ENCODE measurements at places on chromosomes 6 and 20. TPM values are rescaled to one million over a fixed set of nuclear protein-coding genes. Genes with fewer than 3 reads are reported as not detected.

ZC3H12D gene
- total RNA-seq, result 0.95 TPM

DNA sequence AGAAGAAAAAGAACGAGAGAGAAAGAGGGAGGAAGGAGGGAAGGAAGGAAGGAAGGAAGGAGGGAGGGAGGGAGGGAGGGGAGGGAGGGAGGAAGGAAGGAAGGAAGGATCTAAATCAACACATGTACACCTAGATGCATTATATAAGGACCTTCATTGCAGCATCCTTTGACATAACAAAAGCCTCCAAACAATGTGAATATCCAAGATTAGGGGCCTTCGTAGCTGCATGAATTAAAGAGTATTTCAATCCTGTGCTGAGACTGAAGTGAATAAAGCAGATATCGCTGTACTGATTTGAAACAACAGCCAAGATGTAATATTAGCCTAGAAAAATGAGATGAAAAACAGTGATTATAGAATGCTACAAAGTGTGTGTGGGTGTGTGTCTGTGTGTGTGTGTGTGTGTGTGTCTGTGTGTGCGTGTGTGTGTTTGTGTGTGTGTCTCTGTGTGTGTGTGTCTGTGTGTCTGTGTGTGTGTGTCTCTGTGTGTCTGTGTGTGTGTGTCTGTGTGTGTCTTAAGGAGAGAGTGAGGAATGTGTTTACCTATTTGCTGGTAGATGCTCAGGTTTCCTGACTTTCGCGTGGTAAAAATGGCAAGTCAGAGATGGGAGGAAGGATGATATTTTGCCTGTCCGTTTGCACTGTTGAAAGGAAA, 129.0 kb upstream of the PTPN1 start:
- no peak for DNase-seq

DNA sequence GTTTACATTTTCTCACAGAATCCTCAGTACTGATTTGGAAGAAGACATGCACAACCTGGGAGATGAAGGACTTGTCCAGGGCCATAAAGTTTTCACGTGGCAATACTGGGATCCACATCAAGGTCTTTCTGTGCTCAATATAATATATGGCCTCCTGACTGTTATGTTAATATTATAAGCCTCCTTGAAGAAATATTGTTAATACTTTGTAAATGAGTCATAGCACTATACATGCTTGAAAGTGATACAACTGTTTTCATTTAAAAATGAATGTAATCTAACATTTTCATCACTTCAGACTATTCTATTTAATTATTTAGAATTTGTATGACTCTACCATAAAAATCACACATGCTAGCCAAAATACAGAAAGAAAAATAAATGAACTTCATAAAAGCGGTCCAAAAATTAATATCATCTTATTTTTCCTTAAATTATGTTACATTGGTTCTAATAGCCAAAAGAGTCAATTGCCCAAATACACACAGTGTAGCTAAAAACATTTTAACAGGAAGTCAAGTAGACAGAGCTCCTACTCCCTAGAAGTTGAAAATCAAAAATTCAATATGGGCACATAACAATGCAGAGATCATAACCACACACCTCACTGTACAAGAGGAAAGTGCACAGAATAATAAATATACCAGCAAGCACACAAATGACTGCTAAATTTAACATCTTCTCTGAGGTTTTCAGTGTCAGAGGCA, 188.0 kb upstream of the HDDC2 start:
- no peak for DNase-seq

DNA sequence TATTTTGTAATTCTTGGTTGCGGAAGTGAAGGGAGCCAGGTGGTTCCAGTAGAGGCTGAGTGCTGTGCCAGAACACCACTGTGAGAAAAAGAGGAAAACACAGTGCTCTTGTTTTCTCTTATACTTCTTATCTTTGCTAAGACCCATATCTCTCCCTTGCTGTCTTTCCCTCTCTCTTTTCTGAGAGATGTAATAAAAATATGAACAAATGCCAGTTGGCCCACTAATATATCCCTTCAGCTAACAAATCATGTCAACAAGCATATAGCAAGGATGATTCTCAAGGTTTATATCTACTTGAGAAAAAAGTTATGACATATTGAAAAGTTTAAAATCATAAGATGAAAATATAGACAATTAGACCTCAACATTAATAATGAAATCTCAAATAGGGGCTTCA, 758.3 kb downstream of the HDGFL1 start:
- DNase-seq, result no peak

- no peak for DNase-seq
Observed at GRCh38 chr20:8305449-8305978, 173.4 kb downstream of the PLCB1 start.

GRCh38 chr6:89361171-89361570, 8.6 kb upstream of the UBE2J1 start:
- DNase-seq, result no peak

SEMG1 gene
- not detected for total RNA-seq

- DNase-seq, result no peak
Observed at GRCh38 chr6:7996538-7997111, 67.6 kb downstream of the BLOC1S5 start.

ATXN1 gene
- total RNA-seq, result 27.1 TPM

DNA sequence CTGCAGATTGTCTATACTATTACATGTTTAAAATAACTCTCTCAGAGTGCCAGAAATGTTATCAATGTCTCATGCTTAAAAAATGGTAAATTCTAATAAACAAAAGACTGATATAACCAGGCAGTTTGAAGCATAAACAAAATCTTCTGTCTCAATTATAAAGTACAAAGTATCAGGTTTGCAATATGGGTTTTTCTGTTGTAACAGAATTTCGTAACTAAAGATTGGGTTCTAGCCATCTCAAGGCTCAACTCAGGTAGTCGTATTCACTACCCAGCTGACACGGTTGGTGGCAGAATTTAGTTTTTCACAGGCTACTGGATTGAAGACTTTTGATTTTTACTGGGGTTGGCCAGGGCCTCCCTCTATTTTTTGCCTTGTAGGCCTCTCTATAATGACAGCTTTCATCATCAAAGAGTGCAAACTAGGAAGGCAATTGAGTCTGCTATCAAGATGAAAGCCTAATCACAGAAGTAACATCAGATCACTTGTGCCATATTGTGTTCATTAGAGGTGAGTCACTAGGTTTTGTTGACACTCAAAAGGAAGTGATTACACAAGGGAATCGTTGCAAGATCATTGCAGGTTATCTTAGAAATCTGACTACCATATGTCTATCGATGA, 3.6 kb downstream of the CYP39A1 start:
- DNase-seq, result no peak

- DNase-seq, result no peak
Observed at GRCh38 chr6:170005665-170006064, 254.2 kb downstream of the ERMARD start.

TRAPPC3L gene
- not detected for total RNA-seq

PHACTR3 gene
- total RNA-seq, result 0.45 TPM

DNA sequence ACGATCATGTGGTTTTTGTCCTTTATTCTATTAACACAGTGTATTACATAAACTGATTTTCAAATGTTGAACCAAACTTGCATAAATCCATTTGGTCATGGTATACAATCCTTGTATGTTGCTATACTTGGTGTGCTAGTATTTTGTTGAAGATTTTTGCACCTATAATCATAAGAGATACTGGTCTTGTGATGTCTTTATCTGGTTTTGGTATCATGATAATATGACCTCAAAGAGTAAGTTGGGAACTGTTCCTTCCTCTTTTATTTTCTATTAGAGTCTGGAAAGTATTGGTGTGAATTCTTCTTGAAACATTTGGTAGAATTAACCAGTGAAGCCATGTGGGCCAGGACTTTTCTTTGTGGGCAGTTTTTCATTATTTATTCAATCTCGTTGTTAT, 65.3 kb downstream of the TRPC4AP start:
- DNase-seq, result no peak

GRCh38 chr6:25534942-25535631, 116.9 kb upstream of the SCGN start:
- DNase-seq, result no peak

- DNase-seq, result no peak
Observed at GRCh38 chr20:25745100-25745499, 48.4 kb upstream of the ZNF337 start.

SAYSD1 gene
- total RNA-seq, result 11.0 TPM

CST7 gene
- total RNA-seq, result 5.5 TPM

DNA sequence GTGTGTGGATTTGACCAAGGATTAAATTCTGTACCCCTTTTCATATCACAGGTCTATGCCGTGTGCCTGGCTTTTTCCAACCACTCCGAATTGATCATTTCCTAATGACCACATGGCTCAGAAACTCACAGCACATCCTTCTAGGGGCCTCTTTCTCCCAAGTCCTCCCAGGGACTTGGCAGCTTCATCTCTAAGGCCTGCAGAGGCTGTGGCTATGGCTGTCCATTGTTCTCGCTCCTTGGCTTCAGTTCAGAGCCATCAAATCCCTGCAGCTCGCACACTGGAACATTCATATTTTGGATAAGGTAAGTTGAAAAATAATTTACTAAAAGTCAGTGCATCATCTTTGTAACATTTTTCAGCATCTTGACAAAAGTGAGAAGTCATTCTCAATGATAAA, 497.2 kb upstream of the CDH4 start:
- DNase-seq, result no peak

DNA sequence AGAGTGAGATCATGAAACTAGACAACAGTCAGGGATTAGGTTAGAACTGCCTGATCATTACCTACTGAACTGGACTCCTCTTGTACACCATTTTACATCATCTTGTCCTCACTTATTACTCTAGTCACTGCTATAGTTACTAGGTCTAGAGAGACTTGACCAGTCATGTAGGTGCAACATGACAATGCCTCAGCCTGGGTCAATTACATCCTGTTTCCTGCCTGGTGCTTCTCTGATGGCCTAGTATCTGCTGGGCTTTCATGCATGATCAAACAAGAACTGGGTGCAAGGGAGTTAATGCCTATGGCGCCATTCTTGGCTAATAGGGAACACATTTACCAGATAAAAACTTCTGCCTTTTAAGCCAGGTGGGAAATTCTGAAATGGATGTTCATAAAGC, 39.2 kb upstream of the MMS22L start:
- no peak for DNase-seq

- no peak for DNase-seq
Observed at GRCh38 chr6:168414336-168415097, 26.5 kb upstream of the SMOC2 start.

GRCh38 chr20:63562461-63563224, 8.7 kb downstream of the FNDC11 start:
- no peak for DNase-seq

ENPP1 gene
- 1.0 TPM for total RNA-seq

GRCh38 chr6:137134483-137134882, 39.0 kb downstream of the IL22RA2 start:
- no peak for DNase-seq

DNA sequence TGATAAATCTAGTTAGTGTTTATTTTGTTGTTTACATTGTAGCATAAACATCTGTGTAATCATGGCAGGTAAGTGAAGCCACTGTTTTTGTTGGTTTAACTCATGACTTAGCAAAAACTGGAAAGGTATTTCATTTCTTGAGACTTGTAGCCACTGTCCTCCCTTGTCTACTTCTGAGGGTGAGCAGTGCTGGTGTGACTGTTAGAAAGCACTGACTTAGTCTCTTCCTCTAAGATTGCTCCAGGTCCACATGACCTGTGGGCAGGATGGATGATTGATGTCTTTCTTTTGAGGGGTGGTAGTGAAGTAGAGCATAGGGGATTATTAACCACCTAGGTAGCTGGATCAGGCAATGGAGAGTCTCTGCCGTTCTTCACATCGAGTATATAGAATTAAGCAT, 203.8 kb downstream of the ARID1B start:
- no peak for DNase-seq

GRCh38 chr6:34062815-34063214, 83.1 kb downstream of the GRM4 start:
- DNase-seq, result no peak

DNA sequence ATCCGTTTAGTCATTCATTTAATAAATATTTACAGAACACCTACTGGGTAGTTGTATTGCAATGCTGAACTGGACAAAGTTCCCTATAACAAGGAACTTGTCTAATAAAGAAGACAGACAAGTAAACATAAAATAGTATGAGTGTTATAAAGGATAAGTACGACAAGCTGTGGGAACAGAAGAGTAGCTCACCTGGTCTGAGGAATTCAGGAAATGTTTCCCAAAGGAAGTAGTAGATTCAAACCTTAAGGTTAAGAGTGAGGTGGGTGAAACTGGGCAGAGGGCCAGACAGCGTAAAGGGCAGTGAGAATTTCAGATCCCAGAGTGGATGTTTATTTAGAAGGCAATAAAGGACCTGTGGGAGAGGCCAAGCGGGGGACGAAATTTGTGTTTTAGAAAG, 72.3 kb upstream of the CD2AP start:
- DNase-seq, result no peak

DNA sequence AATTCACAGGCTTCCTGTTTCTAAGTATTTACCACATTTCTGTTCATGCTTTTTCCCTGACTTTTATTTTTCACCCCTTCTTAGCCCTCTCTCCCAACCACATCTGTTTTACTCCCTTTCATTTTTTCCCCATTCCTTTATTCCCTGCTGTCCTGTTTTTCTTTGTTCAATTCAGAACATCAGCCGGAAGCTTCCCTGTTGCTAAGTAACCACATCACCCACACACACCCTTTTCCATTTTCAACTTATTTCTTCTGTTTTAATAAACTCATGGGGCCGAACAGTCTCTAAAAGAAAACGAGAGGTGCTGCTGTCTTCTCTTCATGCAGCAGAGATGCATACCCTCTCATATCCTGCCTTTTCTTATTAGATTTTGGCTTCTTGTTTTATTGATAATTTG, 53.5 kb upstream of the CEP85L start:
- DNase-seq, result no peak

GRCh38 chr20:38617011-38617829, 15.6 kb downstream of the ARHGAP40 start:
- no peak for DNase-seq

DNA sequence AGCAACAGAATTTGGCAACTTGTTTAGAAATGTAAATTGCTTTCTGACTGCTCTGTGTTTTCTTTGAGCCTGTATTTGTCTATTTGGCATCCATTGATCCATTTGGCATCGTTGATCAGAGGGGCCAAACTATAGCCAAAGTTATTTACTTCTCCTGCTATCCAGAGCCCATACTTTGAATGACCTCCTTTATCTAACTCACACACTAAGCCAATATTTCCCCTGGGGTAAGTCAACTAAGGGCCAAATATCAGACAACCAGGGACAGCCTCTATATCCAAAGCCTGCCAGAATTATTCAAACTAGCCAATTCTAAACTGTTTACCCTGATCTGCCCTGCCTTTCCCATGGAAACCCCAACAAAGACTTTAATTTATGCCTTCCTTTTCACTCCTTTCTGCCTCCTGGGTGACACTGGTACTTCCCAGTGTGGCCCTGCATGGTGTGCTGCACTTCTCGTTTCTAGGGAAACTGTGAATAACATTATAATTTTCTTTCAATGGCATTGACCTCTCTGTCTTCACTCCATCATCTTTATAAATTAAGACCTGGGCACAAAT, 19.8 kb upstream of the ZNF184 start:
- DNase-seq, result no peak

Measured in esophagus squamous epithelium (tissue), 5 donors.